ENCODE measurements at places on chromosomes 4 and X. TPM values are rescaled to one million over a fixed set of nuclear protein-coding genes. Genes with fewer than 3 reads are reported as not detected.

DNA sequence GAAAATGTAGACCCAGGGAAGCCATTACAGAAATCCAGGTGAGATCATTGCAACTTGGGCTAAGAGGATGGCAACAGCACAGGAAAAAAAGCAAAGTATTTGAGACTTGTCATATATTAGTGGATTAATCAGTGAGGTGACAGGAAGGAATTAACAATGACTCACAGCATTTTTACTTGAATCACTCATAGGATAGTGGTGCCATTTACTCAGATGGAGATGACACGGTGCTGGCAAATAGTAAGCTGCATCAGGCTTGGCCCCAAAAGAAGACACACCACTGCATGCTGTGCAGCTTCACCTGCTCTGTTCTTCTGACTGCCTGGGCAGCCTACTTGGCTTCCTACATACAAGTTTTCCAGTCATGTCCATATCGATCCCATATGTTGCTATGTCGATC, 144.8 kb downstream of the FRYL start:
- DNase-seq = no peak
- no peaks in the 10 kb centered on the region for H3K4me1 ChIP-seq

The KLF8 gene
- total RNA-seq = 6.7 TPM

DNA sequence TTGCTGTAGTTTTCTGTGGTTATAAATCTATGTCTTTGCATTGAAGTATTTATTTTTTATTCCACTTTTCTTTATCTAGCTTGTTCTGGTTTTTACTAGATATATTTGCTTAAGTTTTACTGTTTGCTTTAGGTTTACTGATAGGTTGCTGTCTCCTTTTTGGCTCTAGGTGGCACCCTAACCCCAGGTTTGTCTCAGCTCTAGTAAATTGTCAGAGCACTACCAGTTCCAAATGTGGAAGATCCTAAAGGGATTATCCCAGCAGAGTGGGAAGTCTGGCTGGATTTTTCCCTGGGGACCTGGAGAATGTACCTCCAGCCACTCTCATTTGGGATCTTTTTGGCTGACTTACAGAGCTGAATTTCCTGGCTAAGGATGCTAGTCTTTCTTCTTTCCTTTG, 106.1 kb downstream of the PBDC1 start:
- H3K27ac ChIP-seq = no peak overlapping the region
- no peaks in the 10 kb centered on the region for H3K36me3 ChIP-seq
- H3K4me3 ChIP-seq = no peak overlapping the region
- no peaks in the 10 kb centered on the region for H3K4me1 ChIP-seq

DNA sequence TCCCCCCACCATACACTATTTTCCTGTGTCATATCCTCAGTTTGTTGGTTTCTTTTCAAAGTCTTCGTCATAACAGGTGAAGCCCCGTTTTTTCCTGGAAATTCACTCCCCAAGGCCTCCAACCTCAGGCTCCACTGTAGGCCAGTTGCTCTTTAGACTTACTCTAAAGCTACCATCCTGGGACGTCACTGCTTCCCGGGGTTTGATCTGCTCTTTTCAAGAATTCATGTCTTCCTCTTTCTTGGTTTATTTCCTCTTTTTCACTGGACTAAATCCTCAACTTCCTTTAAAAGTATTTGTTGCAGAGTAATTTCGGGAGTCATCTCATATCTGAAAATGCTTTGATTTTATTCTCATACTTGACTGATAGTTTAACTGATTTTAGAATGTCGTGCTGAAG, 6.5 kb upstream of the SERTM2 start:
- DNase-seq = no peak
- H3K36me3 ChIP-seq = no peaks in the 10 kb centered on the region
- no peak overlapping the region for H3K4me3 ChIP-seq
- H3K4me1 ChIP-seq = no peaks in the 10 kb centered on the region
- H3K27me3 ChIP-seq = no peaks in the 10 kb centered on the region

The MEPE gene
- not detected for total RNA-seq

DNA sequence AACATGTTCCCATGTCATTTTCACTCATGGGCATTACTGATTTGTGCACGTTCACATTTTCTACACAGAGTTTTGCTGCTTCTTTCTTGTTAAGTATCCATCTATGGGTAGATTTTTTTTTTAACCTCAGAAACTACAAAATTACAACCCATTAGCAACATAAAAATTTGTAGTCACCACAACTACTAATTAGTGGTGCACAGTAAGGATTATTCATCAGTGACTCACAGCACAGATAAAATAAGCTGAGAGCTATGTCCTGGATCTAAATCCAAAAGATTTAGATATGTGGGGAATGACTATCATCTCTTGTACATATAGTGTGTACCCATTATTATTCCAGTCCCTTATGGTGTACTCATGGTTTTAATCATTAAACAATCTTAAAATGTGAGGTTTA, 19.7 kb upstream of the AMELX start:
- H3K27me3 ChIP-seq = peaks cover 3% of the 10 kb centered on the region
- DNase-seq = no peak
- H3K4me1 ChIP-seq = no peaks in the 10 kb centered on the region
- no peak overlapping the region for H3K27ac ChIP-seq
- H3K4me3 ChIP-seq = no peak overlapping the region
- H3K36me3 ChIP-seq = no peaks in the 10 kb centered on the region

- H3K4me3 ChIP-seq = no peak overlapping the region
- H3K4me1 ChIP-seq = no peaks in the 10 kb centered on the region
- H3K27me3 ChIP-seq = no peaks in the 10 kb centered on the region
- H3K36me3 ChIP-seq = no peaks in the 10 kb centered on the region
These were observed 386.2 kb downstream of the RAB28 start for GRCh38 chr4:13097971-13098370.

- no peak for DNase-seq
- no peaks in the 10 kb centered on the region for H3K27me3 ChIP-seq
- no peaks in the 10 kb centered on the region for H3K36me3 ChIP-seq
These were observed 44.8 kb downstream of the HMGB2 start for GRCh38 chr4:173289353-173289727.

The MANBA gene
- 8.0 TPM for total RNA-seq

- no peak overlapping the region for H3K4me3 ChIP-seq
- H3K36me3 ChIP-seq = peaks cover 4% of the 10 kb centered on the region
- H3K4me1 ChIP-seq = peaks cover 36% of the 10 kb centered on the region
- no peak for DNase-seq
- H3K27me3 ChIP-seq = no peaks in the 10 kb centered on the region
These were observed 10.9 kb upstream of the RHOXF2 start for GRCh38 chrX:120147537-120147936.

DNA sequence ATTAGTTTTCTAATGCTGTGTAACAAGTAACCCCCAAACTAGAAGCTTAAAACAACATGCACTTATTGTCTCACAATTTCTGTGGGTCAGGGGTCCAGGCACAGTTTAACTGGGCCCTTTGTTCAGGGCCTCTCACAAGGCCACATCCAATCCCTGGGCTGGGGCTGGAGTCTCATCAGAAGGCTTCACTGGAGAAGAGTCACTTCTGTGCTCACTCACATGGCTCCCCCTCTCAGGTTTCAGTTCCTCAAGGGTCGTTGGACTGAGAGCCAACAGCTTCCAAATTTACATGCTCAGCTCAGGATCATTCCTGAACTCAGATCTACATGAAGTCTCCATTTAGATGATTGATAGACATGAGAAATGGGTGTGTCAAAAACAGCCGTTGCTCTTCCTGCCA, 77.1 kb downstream of the EVC start:
- no peak overlapping the region for H3K27ac ChIP-seq
- H3K27me3 ChIP-seq = peaks cover 3% of the 10 kb centered on the region
- H3K4me1 ChIP-seq = no peaks in the 10 kb centered on the region
- DNase-seq = no peak

DNA sequence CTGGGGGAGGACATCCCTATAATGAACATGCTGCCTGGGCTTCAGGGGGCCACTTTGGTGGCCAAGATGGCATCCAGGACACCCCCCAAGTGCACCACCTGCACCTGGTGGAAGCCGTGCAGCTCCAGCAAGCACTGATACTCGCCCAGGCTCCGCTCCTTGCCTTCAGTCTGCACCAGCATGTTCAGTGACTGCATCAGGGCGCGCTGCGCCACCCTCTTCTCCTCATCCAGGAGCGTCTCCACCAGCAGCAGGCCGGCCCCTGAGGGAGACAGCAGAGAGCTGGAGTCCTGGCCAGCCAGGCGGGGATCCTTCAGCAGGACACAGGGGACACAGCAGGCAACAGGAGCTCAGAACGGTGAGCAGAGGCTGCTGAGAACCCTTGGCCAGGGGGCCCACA, 11.3 kb upstream of the SLC25A6 start:
- H3K27me3 ChIP-seq = no peaks in the 10 kb centered on the region
- no peak overlapping the region for H3K27ac ChIP-seq
- H3K4me3 ChIP-seq = no peak overlapping the region
- H3K36me3 ChIP-seq = no peaks in the 10 kb centered on the region

DNA sequence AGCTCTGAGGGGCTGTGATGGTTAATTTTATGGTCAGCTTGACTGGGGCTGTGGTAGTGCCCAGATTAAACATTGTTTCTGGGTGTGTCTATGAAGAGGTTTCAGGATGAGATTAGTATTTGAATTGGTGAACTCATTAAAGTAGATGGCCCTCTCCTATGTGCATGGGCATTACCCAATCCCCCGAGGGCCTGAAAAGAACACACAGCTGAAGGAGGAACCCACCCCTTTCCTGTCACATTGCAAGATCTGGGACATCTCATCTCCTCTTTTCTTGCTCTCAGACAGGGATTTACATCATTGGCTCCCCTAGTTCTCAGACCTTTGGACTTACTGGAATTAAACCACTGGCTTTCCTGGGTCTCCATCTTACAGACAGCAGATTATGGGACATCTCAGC, 29.4 kb upstream of the NDP start:
- H3K4me3 ChIP-seq = no peak overlapping the region
- H3K27ac ChIP-seq = no peak overlapping the region
- no peaks in the 10 kb centered on the region for H3K4me1 ChIP-seq
- DNase-seq = no peak

- H3K27me3 ChIP-seq = no peaks in the 10 kb centered on the region
- H3K27ac ChIP-seq = no peak overlapping the region
- H3K36me3 ChIP-seq = no peaks in the 10 kb centered on the region
- H3K4me1 ChIP-seq = no peaks in the 10 kb centered on the region
- no peak overlapping the region for H3K4me3 ChIP-seq
- DNase-seq = no peak
These were observed 1957.0 kb upstream of the AGA start for GRCh38 chr4:179399054-179399782.

DNA sequence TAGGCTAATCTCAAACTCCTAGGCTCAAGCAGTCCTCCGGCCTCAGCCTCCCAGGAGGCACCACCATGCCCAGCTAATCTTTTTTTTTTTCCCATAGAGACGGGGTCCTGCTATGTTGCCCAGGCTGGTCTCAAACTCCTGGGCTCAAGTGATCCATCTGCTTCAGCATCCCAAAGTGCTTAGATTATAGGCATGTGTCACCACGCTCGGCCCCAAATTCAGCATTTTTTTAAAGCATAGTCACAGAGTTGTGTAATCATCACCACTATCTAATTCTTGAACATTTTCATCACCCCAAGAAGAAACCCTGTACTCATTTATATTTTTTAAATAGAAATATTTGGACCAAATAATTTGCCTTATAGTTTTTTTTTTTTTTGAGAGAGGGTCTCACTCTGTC, 10.3 kb downstream of the CENPI start:
- no peak overlapping the region for H3K27ac ChIP-seq
- H3K36me3 ChIP-seq = peaks cover 5% of the 10 kb centered on the region
- no peak overlapping the region for H3K4me3 ChIP-seq
- H3K4me1 ChIP-seq = no peaks in the 10 kb centered on the region
- H3K27me3 ChIP-seq = no peaks in the 10 kb centered on the region

The GPR119 gene
- total RNA-seq = not detected

DNA sequence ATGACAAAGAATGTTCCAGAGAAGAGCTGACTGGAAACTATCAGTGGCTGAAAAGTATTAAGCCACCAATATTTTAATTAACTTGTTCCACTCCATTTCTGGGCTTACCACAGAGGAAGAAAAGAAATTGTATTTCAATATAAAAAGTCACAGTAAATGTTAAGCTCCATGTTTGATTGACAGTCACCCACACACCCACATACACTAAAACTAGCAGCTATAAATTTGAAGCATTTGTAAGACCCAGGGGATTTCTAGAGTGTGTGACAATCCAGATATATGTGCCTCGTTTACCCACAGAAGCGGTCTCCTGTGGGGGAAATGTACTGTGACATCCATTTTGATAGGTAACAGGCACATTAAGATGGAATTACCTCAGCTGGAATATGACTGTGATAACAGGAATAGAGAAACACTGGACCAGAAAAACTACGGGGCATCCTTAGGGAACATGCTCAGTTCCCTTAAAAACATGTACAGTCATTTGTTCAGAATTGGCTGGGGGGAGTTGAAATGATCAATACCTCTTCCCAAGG, 39.0 kb upstream of the RASGEF1B start:
- no peak overlapping the region for H3K4me3 ChIP-seq
- peaks cover 18% of the 10 kb centered on the region for H3K4me1 ChIP-seq
- no peak overlapping the region for H3K27ac ChIP-seq
- H3K27me3 ChIP-seq = no peaks in the 10 kb centered on the region

GRCh38 chr4:146932116-146932515, 13.5 kb downstream of the TTC29 start:
- H3K27ac ChIP-seq = no peak overlapping the region
- no peaks in the 10 kb centered on the region for H3K36me3 ChIP-seq
- DNase-seq = no peak
- H3K4me1 ChIP-seq = no peaks in the 10 kb centered on the region
- H3K4me3 ChIP-seq = no peak overlapping the region
- H3K27me3 ChIP-seq = peaks cover 2% of the 10 kb centered on the region

DNA sequence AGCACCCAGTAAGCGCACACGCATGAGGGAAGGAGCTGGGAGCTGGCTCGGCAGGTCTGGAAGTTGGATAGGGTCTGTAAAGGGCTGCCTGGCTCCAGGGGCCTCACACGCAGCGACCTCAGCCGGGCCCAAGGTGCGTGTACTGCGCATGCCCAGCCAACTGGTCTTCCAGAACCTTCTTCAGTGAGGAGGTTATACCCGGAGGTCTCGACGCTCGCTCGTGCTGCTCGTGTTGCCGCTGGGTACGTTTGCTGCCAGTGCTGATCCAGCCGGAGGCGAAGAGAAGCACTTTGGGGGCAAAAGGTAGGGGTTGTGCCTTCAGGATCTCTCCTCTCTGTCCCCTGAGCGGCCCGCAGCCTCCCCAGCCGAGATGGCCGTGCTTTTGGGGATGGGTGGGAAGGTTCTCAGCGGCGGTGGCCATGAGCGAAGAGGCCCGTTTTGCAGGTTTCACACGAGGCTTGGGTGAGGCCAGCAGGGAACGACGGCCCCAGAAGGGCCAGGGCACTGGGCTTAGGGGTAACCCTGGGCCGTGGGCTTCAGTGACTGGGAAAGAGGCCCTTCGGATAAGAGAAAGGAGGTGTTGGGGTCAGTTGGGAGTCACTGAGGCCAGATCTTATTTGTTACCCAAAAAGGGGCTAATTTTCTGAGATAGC, 3.8 kb upstream of the CXCL9 start:
- H3K4me3 ChIP-seq = no peak overlapping the region
- H3K27ac ChIP-seq = no peak overlapping the region
- peaks cover 11% of the 10 kb centered on the region for H3K27me3 ChIP-seq
- H3K36me3 ChIP-seq = no peaks in the 10 kb centered on the region
- no peak for DNase-seq
- H3K4me1 ChIP-seq = peaks cover 4% of the 10 kb centered on the region

Data from activated T-helper 1 cell treated with anti-CD3 and anti-CD28 coated beads, Interleukin-12 subunit alpha, Interleukin-12 subunit beta, Interleukin-2, Interleukin-4 antibody, amounts not matched to agents 30 ng/mL and 10 ng/mL and 1 ng/mL, durations not matched to agents 14 hours and 24 hours and 36 hours (primary cell).